ENCODE measurements at places on chromosomes 3 and 15.

DNA sequence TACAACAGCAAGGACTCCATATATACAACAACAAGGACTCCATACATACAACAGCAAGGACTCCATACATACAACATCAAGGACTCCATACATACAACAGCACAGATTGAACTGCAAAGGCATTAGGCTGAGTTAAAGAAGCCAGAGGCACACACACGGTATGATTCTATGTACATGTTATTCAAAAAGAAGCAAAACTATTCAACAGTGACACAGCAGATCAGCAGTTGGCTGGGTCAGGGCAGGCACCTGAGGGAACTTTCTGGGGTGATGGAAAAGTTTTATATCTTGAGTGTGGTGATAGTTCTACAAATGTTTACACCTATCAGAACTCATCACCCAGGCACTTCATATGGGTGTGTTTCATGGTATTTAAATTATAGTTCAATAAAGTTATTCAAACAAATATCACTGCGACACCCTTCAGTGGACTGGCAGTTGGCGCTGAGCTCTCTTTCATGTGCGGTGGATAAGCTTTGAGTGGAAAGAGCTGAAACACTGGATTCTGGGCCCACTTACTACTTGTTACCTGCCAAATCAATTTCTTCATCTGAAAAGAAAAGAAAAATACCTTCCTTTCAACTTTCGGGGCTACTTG, 28.0 kb downstream of the RFTN1 start:
- DNase-seq, result no peak

- DNase-seq, result no peak
These were observed 88.3 kb upstream of the PPIB start for GRCh38 chr15:64251121-64251520.

- DNase-seq, result no peak
These were observed 103.4 kb downstream of the ARRDC4 start for GRCh38 chr15:98063871-98064270.

- peak; percentile 48 for DNase-seq
These were observed 316.7 kb downstream of the CHL1 start for GRCh38 chr3:513301-513700.

- DNase-seq, result peak; percentile 39
These were observed 105.0 kb downstream of the SSR3 start for GRCh38 chr3:156449710-156450574.

- no peak for DNase-seq
These were observed 6.0 kb downstream of the PLCL2 start for GRCh38 chr3:16890597-16891333.

GRCh38 chr3:130700541-130700940, 46.1 kb downstream of the PIK3R4 start:
- peak; percentile 3 for DNase-seq

- DNase-seq, result no peak
These were observed 426.4 kb downstream of the NLGN1 start for GRCh38 chr3:173823911-173824460.

- no peak for DNase-seq
These were observed 665.9 kb downstream of the SQOR start for GRCh38 chr15:46300716-46301115.

GRCh38 chr3:169103951-169104941, 559.3 kb downstream of the MECOM start:
- peak; percentile 45 for DNase-seq

- no peak for DNase-seq
These were observed 200.7 kb downstream of the TIGIT start for GRCh38 chr3:114494498-114494897.

DNA sequence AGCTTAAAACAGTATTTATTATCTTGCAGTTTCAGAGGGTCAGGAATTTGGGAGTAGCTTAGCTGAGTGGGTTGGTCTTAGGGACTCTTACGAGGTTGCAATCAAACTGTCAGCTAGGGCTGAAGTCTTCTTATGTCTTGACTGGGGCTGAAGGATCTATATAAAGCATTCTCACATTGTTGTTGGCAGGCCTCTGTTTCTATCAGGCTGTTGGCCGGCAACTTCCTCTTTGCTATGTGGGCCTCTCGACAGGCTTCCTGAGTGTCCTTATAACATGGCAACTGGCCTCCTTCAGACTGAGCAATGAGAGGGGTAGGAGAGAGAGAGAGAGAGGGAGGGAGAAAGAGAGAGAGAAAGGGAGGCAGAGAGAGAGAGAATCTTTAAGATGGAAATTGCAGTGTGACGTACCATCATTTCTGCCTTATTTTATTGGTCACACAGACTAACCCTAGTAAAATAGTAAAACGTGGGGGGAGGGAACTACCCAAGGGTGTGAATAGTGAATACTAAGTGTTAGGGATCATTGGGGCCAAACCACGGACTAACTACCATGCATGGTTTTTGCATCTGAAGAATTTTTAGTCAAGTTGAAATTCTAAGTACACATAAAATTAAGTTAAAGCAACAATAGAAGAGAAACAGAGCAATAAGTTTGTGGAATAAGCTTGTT, 16.1 kb downstream of the FGF7 start:
- DNase-seq, result no peak

DNA sequence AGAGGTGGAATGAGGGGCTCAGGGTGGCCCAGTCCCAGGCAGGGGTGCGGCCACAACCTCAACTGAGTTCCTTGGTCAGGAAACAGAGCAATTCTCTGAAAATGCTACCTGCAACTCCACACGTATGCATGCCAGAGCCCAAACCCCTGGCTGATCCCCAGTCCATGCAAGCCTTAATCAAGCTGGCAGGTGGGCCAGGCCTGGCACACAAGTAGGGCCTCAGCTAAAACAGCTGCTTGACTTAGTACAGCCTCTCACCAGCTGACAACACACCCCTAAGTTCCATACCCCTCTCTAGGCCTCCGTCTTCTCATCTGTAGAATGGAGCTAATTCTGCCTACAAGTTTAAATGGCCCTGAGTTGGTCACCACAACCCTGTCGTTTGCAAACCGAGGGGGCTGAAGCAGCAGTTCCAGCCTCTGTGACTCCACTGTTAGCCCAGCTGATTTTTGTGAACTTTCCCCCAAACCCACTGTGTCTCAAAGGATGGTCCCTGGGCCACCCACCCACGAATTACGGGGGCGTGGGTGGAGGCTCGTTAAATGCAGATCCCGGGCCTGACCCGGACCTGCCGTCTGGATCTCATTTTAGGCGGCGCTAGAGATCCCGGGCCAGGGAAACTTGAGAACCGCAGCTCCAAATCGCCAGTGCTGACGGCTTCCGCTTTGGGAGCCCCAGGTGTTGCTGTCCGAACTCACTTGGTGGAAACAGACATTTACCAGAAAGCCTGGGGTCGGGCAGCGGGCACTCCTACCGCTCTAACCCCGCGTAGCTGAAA, 927 bp downstream of the CHDH start:
- DNase-seq, result peak; percentile 69

DNA sequence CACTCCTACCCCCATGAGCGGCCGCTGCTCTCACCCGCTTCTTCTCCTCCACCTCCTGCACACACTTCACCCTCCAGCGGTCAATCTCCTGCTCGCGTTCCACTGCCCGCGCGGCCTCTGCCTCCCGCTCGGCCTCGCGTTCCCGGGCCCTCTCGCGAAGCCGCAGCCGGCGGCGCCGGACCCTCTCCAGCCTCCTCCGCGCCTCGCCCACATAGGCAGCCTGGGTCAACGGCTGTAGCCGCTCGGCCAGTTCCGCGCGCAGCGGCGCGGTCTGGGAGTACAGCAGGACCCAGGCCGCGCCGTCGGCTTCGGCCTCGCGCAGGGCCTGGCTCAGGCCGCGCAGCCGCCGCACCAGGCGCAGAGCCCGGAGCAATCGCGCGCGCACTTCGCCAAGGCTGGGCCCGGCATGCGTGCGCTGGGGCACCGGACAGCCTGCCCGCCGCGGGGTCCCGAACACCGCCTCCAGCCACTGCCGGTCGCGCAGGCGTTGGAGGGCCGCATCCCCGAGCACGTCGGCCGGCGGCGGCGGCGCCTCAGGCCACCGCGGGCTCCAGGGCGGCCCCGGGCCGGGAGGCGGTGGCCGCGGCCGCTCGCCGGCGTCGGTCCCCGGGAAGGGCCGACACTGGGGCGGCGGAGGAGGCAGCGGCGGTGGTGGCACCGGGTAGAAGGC, 595 bp downstream of the PDCD7 start:
- DNase-seq, result peak; percentile 66

DNA sequence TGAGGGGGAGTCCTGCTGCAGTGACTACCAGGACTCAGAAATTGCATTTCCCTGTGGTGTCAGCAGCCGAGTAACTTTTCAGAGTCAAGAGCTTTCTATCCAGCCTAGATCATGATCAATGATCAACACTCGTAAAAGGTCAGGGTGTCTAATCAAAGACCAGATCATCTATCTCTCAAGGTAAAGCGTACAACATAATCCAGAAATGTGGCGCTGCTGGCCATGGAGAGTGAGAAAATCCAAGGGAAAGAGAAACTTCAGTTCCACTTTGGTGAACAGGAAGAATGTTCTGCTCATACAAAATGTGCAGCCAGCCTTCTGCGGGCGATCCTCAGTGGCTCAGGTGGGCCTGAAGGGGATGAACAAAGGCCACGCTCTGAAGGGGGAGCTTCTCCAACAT, 1005.8 kb upstream of the NR2F2 start:
- DNase-seq, result peak; percentile 33

- DNase-seq, result peak; percentile 8
These were observed 94.7 kb downstream of the PDZRN3 start for GRCh38 chr3:73530022-73530396.

DNA sequence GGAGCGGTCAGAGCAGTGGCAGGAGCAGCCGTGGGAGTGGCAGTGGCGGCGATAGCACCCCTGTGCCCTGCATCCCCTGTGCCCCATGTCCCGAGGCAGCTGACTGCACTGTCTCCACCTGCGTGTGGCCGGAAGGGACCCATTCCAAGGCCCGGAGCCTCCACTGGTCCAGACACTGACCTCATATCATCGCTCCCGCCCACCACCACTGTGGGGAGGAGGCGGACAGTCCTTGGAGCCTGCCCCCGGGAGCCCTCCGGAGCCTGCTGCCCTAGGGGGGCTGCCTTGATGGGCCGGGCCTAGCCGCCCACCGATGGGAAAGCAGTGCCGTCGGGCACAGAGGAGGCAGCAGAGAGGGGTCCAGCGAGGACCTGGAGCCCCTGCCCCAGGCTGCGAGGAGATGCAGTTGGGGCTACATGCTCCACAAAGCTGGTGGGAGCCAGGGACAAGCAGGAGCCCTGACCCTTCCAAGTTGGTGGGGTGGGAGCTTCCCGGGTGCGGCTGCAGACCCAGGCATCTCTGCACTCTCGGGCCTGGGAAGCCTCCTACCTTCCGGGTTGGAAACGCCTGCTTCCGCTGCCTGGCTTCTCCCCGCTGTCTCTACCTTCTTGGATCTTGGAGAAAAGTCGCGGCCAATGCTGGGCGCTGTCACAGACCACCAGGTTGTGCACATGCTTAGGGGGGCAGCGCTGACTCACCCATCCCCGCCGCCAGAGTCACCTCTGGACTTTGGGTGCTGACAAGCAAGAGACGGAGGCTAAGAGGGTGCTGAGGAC, 283.2 kb upstream of the ROBO1 start:
- DNase-seq, result no peak

DNA sequence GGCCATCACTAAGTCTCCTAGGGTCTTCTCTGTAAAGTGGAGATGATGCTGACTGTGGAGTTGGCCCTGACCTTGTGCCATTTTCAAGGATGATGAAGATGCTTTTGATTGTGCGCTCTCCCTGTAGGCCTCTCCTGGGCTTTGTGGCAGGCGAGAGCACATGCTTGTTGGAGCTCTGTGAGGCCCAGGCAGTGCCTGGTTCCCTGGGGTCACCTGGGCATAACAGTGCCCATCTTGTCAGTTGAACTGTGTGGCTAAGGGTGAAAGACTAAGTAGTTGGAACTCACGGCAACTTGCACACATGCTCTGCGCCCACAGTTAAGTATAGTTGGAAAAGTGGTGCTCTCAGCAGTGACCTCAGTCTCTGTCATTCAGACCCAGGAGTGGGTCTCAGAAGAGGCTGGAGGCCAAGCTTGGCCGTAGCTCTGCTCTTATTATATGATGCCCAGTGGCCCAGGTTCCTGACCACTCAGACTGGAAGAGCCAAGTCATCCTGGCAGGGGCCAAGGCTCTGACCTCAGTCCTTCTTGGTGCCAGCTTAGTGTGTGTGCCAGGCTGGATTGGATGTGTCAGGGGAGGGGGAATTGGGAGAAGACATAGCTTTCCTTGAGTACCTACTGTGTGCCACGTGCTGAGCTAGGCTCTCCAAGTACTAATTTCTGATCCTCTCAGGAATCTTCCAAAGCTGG, 154.6 kb downstream of the EEFSEC start:
- DNase-seq, result no peak

GRCh38 chr3:45123030-45123429, 23.1 kb downstream of the CDCP1 start:
- peak; percentile 99 for DNase-seq

DNA sequence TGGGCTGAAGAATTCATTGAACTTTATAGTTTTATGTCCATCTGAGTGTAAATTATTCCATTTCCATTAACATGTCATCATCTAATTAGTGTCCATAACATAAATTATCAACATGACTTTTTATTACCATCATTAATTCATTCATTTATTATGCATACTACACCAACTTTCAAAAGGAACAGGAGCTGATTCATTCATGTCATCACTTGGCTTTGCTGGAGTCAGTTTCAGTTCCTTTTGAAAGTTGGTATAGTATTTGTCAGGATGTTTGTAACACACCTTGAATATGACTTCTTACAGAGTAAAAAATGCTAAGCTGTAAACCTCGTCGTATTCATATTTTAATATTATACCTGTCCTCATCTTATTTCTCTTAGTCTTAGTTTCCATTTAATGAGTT, 298.0 kb upstream of the RBMS3 start:
- no peak for DNase-seq

DNA sequence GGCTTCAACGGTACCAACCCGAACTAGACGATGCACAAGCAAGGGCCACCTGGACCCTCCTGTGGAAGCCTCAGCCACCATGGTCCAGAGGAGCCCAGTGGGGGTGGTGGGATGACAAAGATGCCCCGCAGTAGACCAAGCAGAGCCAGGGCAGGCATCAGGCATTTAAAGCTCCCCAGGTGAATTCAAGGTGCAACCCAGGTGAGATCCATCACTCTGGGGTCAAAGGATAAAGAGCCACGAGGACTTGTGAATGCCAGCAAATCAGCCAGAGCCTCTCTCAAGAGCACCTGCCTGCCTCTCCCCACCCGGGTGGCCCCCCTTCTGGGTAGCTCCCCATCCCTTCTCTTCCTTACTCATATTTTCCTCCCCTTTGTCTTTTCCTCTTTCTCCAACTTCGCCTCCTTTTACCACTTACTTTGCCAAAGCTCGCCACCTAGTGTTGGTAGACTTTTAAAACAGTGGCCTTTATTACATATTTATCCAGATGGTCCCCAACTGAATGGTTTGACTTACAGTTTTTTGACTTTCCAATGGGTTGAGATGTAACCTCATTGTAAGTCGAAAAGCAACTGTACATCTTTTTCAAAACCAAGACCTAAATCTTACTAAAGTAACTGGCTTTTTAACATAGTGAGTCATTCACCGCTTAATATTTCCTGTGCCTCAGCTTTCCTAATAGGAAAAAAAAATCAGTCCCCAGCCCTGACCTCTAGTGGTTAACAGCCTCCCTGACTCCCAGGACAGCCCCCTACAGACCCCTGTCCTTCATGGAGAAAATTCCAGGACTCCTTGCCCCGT, 18.8 kb downstream of the PLA2G4F start:
- DNase-seq, result peak; percentile 57

DNA sequence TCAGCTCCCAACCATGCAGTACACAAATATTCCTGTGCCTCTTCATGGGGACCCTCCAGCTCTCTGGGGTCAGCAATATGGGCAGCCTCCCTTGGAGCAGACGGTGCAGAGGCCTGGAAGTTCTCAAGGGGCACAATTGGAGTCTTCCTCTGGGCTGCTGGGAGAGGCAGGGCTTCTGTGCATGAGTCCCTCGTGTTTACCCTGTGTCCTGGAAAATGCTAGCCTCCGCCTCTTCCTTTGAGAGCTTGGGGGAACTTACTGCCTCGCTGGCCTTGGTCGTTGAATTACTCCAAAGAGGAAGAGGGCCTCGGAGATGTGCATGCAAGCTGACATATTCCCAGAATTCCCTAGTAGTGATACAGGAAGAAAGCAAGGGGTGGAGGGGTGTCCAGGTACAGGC, 284.4 kb upstream of the IGF1R start:
- DNase-seq, result no peak

Measured in kidney tubule cell (primary cell).